ENCODE measurements at places on chromosomes 11 and 22.

DNA sequence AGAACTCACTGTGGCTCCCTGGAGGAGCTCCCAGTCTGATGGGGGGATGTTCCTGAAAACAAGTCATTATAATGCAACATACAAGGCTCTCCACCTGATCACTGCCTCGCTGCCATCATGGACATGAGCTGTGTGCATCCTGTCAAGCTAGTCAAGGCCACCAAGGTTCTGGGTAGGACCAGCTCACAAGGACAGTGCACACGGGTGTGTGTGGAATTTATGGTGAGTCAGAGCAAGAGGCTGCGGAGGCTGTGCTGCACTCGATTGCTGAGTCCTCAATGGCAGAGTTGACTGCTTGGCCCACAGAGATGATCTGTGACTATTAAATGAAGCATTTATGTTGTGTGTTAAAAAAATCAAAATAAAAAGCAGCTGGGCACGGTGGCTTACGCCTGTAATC, 96.6 kb downstream of the SEZ6L start:
- H3K27me3 ChIP-seq: peaks cover 81% of the 10 kb centered on the region
- no peak overlapping the region for H3K27ac ChIP-seq
- H3K4me1 ChIP-seq: no peaks in the 10 kb centered on the region
- no peak for DNase-seq
- no peaks in the 10 kb centered on the region for H3K36me3 ChIP-seq
- H3K4me3 ChIP-seq: no peak overlapping the region

GRCh38 chr11:34262531-34263081, 95.2 kb downstream of the ABTB2 start:
- peaks cover 17% of the 10 kb centered on the region for H3K4me1 ChIP-seq
- no peak for DNase-seq
- H3K27ac ChIP-seq: no peak overlapping the region
- H3K4me3 ChIP-seq: no peak overlapping the region
- no peaks in the 10 kb centered on the region for H3K27me3 ChIP-seq

DNA sequence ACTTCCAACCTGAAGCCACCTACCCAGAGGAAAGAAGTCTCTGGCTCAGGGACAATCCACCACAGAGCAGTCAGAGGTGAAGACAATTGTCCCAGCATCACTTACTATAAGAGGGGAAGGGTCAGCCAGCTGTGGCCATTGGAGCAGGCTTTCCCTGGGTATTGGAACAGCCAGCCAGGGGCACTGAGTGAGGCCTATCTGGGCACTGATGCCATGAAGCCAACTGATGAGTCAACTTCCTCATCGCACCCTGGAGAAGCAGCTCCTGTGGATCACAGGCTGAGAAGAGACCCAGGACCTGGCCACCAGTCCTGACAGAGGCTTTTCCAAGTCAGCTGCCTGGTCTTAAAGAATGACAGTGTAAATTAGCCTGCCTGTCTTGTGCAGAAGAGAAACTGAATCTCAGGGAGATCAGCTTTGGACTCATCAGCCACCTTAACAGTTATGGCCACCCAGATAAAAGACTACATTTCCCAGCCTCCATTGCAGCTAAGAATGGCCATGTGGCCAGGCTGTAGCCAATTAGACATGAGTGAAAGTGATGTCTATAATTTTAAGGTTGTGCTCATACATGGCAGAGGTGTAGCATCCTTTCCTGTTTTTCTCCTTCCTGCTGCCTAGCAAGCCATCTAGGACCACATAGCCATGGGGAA, 19.0 kb downstream of the CHST1 start:
- peaks cover 21% of the 10 kb centered on the region for H3K4me1 ChIP-seq
- no peaks in the 10 kb centered on the region for H3K36me3 ChIP-seq
- H3K27me3 ChIP-seq: peaks cover 5% of the 10 kb centered on the region
- peak; percentile 36 for DNase-seq
- no peak overlapping the region for H3K27ac ChIP-seq

GRCh38 chr11:132821014-132821413, 711.3 kb downstream of the OPCML start:
- H3K36me3 ChIP-seq: no peaks in the 10 kb centered on the region
- H3K4me3 ChIP-seq: no peak overlapping the region
- no peak for DNase-seq
- H3K27me3 ChIP-seq: no peaks in the 10 kb centered on the region
- H3K27ac ChIP-seq: no peak overlapping the region

- H3K27me3 ChIP-seq: no peaks in the 10 kb centered on the region
- no peaks in the 10 kb centered on the region for H3K36me3 ChIP-seq
- no peak overlapping the region for H3K4me3 ChIP-seq
- no peaks in the 10 kb centered on the region for H3K4me1 ChIP-seq
- DNase-seq: no peak
- no peak overlapping the region for H3K27ac ChIP-seq
These were observed 257.6 kb downstream of the LUZP2 start for GRCh38 chr11:24754406-24754805.

GRCh38 chr22:36016684-36017083, 11.9 kb downstream of the RBFOX2 start:
- H3K27me3 ChIP-seq: no peaks in the 10 kb centered on the region
- DNase-seq: no peak
- no peak overlapping the region for H3K27ac ChIP-seq
- H3K4me3 ChIP-seq: no peak overlapping the region

- H3K4me3 ChIP-seq: peak overlapping the region; percentile 82
- H3K27me3 ChIP-seq: no peaks in the 10 kb centered on the region
- no peaks in the 10 kb centered on the region for H3K36me3 ChIP-seq
- H3K27ac ChIP-seq: peak overlapping the region; percentile 98
- H3K4me1 ChIP-seq: peaks cover 19% of the 10 kb centered on the region
- DNase-seq: peak; percentile 86
These were observed 576 bp downstream of the TMEM258 start for GRCh38 chr11:61791737-61792309.

DNA sequence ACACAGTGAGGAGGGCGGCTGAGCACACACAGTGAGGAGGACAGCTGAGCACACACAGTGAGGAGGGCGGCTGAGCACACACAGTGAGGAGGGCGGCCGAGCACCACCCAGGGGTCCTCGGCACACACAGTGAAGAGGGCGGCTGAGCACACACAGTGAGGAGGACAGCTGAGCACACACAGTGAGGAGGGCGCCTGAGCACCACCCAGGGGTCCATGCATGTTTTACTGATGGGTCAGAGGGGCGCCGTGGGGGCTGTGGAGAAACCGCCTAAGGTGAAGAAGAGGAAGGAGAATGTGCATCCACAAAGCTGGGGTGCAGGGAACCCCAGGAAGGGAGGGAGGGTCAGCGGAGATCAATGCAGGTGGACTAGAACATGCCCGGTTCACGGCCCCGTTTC, 461.8 kb downstream of the BRD1 start:
- no peaks in the 10 kb centered on the region for H3K36me3 ChIP-seq
- H3K27me3 ChIP-seq: no peaks in the 10 kb centered on the region
- no peak overlapping the region for H3K27ac ChIP-seq
- no peak overlapping the region for H3K4me3 ChIP-seq
- no peak for DNase-seq

DNA sequence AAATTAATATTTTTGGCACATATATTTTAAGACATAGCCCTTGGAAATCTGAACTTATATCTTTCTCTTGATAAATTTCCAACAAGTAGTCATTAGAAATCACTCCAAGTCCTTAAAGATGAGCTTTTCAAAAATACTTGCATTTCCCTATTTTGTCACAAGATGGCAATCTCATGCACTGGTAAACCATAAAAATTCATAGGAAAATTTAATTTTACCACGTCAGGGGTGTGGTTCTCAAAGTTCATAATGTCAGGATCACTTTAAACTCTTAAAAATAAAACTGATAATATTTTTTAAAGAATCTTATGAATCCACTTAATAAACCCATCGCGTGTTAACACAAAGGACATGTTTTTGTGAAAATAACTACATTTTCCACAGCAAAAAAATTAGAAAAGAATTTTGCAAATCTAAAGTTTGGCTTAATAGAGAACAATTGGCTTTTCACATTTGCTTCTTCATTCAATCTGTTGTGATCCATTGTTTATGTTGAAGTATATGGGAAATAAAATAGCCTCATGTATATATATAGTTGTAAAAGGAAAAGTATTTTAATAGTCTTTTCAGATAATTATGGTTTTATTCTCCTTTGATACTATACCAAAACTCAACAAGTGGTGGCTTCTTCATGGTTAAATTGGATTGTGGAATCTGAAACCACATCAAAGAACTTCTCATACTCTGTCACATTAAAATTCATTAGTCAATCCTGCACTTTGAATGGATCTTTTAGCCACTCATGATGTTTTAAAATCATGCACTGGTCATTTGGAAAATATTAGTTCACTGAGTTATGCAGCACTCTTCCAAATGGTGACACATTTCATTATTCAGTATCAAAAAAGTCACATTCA, 169.1 kb downstream of the CADM1 start:
- H3K27ac ChIP-seq: no peak overlapping the region
- H3K27me3 ChIP-seq: no peaks in the 10 kb centered on the region
- H3K4me1 ChIP-seq: peaks cover 25% of the 10 kb centered on the region
- no peak overlapping the region for H3K4me3 ChIP-seq
- H3K36me3 ChIP-seq: no peaks in the 10 kb centered on the region

GRCh38 chr22:41600976-41601375, 11.3 kb upstream of the PMM1 start:
- no peaks in the 10 kb centered on the region for H3K36me3 ChIP-seq
- H3K27ac ChIP-seq: no peak overlapping the region
- H3K4me1 ChIP-seq: no peaks in the 10 kb centered on the region
- no peak for DNase-seq

- H3K36me3 ChIP-seq: no peaks in the 10 kb centered on the region
- no peak for DNase-seq
- H3K27ac ChIP-seq: no peak overlapping the region
- no peaks in the 10 kb centered on the region for H3K27me3 ChIP-seq
- no peaks in the 10 kb centered on the region for H3K4me1 ChIP-seq
These were observed 10.0 kb downstream of the CDPF1 start for GRCh38 chr22:46240073-46240472.

- H3K36me3 ChIP-seq: no peaks in the 10 kb centered on the region
- H3K4me3 ChIP-seq: no peak overlapping the region
- no peaks in the 10 kb centered on the region for H3K27me3 ChIP-seq
- no peak for DNase-seq
- H3K4me1 ChIP-seq: no peaks in the 10 kb centered on the region
These were observed 70.1 kb downstream of the LRP5 start for GRCh38 chr11:68382358-68382998.

DNA sequence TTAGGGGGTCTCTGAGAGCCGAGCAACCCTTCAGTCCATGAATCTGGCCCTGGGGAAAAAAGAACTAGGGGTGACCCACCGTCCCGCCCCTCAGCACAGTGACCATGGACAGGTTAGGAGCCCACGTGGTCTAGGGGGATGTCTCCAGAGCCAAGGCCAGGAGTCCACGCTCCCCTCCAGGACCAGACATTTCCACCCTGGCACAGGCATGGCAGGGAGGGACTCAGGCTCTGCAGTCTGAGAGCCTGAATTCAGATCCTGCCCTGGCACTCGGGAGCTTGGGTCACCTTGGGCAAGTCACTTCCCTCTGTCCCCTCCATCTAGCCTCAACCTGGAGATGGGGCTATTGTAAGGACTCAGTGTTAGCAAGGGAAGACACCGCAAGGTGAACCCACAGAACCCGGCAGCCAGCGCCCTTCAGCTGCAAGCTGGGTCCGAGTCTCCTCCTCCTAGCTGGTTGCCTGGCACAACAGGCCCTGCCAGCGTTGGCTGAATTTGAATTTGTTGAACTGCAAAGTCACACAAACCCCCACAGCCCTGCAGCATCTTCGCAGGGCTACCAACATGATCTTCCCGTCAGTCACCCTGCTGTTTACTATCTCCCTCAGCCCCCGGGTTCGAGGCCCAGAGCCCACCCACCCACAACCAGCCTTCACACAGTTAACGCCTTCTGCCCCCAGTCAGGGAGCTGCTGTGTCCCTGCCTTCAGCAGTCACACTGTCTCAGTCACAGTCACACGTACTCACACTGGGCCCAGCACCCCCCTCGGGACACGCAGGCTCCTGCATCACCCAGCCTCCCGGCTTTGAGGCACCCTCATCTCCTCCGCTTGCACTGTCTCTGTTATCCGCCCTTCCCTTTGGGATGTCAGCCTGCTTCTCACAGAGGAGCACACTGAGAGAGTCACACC, 603 bp upstream of the PDGFB start:
- H3K27me3 ChIP-seq: peaks cover 86% of the 10 kb centered on the region
- H3K36me3 ChIP-seq: no peaks in the 10 kb centered on the region
- no peak overlapping the region for H3K27ac ChIP-seq
- peaks cover 30% of the 10 kb centered on the region for H3K4me1 ChIP-seq
- no peak for DNase-seq

DNA sequence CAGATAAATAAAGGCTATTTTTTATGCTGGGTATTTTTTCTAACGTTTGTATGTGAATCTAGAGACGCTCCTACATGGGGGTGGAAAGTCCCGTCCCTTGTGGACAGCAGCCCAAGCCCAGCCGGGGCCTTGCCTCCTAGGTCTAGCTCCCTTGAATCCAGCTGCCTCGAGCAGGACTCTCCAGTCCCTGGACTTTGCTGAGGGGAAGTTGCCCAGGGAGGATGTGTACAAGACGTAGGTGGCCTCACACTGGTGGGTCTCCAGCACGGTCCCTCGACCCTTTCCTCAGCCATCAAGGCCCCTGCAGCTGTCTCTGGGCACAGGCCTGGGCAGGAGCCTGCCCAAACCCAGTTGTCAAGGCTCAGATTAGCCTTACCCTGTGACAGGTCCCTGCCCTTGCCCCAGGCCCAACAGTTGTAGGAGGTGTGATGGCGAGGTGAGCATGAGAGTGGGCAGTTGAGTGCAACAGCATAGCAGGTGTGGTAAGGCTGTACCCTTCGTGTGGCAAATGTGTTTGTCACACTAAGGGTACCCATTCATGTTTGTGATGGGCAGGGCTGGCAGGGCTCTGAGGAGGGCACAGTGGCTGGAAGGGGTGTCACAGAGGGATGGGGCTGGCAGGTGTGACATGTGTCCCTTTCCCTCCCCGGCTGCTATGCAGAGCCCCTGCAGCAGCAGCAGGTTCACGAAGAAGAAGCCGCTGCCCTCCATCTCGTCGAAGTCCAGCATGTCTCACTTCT, 3.4 kb downstream of the CCDC116 start:
- H3K27ac ChIP-seq: no peak overlapping the region
- DNase-seq: no peak
- H3K27me3 ChIP-seq: no peaks in the 10 kb centered on the region
- H3K4me3 ChIP-seq: no peak overlapping the region

GRCh38 chr22:43218786-43219185, 31.9 kb upstream of the TTLL12 start:
- DNase-seq: no peak
- H3K4me3 ChIP-seq: no peak overlapping the region
- H3K4me1 ChIP-seq: peaks cover 6% of the 10 kb centered on the region
- H3K27ac ChIP-seq: no peak overlapping the region
- no peaks in the 10 kb centered on the region for H3K27me3 ChIP-seq
- no peaks in the 10 kb centered on the region for H3K36me3 ChIP-seq

DNA sequence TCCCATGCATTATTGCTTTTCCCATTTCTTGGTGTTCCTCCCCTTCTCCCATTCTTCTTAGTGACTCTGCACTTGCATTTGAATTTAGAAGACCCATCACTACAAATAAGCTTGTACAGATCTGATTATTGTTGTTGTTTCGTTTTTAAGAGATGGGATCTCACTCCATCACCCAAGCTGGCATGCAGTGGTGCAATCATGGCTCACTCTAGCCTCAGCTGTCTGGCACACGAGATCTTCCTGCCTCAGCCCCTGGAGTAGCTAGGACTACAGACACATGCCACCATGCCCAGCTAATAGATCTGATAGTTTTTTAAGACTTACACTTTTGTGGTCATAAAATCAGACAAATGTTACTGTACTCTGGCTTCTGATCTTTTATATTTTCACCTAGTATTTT, 252.1 kb downstream of the DDX10 start:
- H3K36me3 ChIP-seq: no peaks in the 10 kb centered on the region
- no peak overlapping the region for H3K27ac ChIP-seq
- no peaks in the 10 kb centered on the region for H3K27me3 ChIP-seq
- H3K4me3 ChIP-seq: no peak overlapping the region
- peaks cover 22% of the 10 kb centered on the region for H3K4me1 ChIP-seq
- no peak for DNase-seq
